Pons (tissue), 1 donor: ENCODE measurements at places on chromosomes 11 and 22.

DNA sequence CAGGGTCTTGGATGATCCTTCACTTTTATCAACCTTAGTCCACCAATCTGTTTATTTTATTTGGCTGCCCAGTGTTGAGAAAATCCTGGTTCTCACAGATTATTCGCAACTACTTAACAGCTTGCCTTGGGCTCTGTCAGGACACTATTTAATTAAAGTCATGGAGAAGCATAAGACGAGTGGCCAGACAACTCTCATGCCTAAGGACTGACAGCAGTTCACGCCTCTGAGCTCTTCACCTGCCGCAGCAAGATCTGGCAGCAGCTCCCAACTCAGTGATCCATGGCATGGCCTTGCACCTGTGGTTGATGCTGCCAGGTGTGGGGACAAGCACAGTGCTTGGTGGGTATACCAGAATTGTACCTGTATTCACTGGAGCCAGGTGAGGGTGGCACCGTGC lies 37.8 kb downstream of the HIRA start:
- DNase-seq: no peak

DNA sequence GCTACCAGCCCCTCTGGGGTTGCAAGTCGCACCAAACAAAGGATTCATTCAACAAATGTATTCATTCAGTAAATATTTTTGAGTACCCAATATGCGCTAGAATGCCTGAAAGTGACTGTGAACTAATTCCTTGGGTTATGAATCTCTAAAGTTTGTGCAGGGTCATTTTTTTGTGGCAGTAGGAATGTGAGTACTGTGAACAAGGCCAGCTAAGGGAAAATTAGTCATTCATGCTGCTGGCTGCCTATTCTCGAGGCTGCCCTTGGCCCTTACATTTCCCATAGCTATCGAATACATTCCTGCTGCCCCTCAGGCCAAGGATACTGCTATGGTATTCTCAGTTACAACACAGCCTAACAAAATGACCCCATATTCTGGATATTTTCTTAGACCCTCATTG lies 141.6 kb downstream of the TRPC6 start:
- no peak for DNase-seq

- DNase-seq: peak; percentile 37
Observed at GRCh38 chr11:132234878-132235277, 864.5 kb downstream of the NTM start.

GRCh38 chr22:36374603-36375024 lies 13.2 kb downstream of the MYH9 start:
- no peak for DNase-seq

- no peak for DNase-seq
Observed at GRCh38 chr11:105162506-105162905, 22.9 kb upstream of the CARD18 start.

DNA sequence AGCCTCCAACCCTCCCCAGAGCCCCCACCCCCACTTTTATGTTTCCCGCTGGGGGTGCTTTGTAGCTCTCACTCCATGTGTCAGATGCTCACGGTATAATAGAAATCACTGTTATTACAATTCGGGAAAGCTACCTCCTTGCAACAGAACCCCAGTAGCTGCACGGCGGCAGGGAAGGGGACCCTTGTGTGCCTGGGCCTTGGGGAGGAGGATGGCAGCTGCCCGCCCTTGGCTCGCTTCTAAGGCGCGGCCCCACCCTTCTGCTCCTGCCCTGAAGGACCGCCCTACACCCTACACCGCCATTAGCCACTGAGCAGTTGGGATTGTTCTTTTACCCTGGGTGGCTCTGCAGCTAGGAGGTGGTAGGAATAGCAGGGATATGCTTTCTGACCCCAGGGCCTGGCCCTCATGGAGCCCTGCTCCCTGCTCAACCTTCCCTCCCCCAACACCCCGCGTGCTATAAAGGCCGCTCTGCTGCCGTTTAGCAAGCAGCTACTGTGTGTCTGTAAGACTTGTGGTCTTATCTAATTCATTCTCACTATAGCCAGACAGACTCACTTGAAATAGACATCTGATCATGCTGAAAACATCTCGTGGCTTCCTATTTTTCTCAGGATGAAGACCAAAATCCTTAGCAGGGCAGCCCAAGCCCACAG lies 219.7 kb downstream of the CEP164 start:
- DNase-seq: no peak

GRCh38 chr11:66326261-66327111 lies 9.6 kb upstream of the CD248 start:
- no peak for DNase-seq

DNA sequence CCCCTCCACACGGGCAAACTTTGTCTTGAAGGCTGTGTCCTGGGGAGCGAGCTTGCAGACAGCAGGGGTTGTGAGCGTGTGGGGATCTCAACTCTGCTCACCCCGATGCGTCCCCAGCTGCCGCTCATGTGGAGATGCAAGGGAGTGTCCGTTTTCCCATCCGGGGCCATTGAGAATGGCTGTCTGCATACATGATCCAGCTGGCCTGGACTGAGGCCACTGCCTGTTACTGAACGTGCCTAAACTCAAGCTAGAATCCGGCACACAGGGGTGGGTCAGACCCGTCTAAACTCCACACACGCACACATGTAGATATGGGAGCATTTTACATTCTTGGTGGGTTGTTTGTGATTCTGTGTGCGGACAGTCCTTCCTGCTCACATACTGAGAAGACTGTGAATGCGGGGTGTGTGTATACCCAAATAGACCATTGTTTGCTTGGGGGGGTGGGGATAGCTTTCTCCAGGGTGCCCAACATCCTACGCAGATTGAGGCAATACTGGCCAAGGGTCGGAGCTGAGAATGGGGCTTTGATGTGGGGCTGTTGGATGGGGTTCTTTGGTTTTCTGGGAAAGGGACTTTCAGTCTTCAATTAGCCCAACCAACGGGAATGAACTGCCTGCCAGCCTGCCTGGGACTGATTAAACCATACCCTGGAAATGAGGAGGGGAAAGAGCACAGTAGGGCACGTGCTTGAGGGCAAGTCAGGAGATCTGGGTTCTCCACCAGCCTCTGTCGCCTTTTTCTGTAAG lies 60.4 kb downstream of the ST3GAL4 start:
- DNase-seq: peak; percentile 75

GRCh38 chr22:17980638-17981051 lies 43.7 kb downstream of the MICAL3 start:
- DNase-seq: no peak

DNA sequence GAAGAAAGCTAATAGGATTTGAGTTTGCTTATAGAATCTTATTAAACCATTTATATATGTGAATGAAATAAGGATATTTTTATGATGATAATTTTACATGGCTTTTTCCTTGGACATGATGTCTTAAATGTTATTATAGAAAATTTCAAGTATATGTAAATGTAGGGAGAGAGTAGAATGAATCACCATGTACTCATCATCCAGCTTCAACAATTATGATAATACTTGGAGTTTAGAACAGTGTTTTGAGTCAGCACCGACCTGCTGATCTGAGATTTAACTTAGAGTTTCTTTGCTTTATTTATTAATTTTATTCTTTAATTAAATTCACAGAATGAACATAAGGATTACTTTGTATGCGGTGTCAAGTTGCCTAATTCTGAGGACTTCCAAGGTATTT lies 193.5 kb downstream of the UVRAG start:
- no peak for DNase-seq

GRCh38 chr11:95346265-95346664 lies 115.3 kb upstream of the SESN3 start:
- DNase-seq: no peak

DNA sequence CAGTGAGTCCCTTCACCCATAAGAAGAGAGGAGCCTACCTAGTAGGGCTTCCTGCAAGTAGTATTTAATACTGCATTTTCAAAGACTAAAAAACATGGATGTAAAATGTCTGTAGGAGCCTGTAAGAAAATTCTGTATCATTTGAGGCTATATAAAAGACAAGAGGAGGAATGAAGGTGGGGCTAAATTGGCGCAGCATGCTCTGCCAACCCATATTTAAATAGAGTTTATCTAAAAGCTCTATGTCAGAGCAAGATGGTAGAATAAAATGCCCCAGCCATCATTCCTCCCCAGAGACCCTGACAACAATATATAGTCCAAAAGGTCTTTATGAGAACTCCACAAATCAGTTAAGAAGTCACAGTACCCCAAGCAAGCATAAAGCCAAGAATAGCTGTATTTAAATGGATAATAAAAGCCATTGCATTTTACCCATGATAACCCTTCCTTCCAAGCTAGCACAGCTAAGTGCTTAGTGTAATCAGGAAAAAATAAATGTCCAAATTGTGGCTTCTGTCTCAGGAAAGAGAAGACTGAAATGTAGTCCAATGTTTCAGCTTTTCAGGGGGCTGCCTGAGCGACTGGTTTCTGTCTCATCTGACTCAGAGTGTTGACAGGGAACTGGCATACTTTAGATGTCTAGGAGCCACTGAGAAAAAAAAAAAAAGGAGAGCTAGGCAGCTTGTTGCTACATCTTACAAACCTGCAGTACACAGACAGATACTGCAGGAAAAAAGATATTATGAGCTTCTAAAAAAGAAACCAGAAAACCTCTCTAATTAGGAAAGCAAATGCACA lies 258.6 kb downstream of the METTL15 start:
- no peak for DNase-seq

DNA sequence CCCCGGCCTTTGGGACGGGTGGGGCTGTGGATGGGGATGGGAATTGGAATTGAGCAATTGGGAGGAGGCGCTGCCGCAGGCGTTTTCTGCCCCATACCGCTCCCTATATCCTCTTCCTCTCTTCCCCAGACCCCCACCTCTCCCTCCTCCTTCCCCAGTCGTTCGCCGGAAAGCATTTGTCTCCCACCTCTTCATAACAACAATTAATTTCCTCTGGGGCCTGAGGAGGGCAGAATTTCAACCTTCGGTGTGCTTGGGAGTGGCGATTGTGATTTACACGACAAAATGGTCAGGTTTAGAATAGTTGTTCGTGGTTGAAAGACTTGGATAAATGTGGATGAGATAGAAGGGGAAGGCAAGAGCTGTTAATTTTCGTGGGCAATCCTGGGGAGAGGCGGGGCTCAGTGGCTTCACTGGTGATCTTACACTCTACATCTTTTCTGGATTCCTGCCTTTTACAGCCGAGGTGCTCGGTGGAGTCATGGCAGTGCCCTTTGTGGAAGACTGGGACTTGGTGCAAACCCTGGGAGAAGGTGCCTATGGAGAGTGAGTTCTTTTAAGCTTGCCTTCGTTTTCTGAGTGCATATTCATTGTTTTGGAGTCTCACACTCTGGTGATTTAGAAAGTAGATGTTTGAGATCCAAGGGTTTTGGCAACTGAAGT lies 1.5 kb downstream of the CHEK1 start:
- peak; percentile 23 for DNase-seq

DNA sequence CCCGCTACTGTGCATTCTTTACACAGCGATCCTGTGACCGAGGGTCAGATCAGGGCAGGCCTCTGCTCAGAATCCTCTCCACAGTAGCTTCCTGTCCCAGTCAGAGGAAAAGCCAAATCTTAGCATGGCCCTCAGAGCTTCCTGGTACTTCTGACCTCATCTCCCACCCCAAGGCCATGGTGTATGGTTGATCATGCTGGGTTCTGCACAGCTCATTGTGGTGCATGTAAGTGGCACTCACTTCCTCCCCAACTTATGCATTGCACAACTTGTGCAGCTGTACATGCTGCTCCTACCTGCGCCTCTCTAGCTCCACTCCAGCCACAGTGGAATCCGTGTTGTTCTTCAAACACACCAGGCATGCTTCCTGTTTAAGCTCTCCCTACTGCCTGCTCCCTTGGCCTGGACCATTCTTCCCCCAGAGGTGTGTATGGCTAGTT lies 20.3 kb downstream of the BMAL1 start:
- DNase-seq: no peak

- DNase-seq: no peak
Observed at GRCh38 chr11:70473186-70473872, 75.0 kb downstream of the CTTN start.

- no peak for DNase-seq
Observed at GRCh38 chr11:8403310-8403709, 139.6 kb upstream of the LMO1 start.

DNA sequence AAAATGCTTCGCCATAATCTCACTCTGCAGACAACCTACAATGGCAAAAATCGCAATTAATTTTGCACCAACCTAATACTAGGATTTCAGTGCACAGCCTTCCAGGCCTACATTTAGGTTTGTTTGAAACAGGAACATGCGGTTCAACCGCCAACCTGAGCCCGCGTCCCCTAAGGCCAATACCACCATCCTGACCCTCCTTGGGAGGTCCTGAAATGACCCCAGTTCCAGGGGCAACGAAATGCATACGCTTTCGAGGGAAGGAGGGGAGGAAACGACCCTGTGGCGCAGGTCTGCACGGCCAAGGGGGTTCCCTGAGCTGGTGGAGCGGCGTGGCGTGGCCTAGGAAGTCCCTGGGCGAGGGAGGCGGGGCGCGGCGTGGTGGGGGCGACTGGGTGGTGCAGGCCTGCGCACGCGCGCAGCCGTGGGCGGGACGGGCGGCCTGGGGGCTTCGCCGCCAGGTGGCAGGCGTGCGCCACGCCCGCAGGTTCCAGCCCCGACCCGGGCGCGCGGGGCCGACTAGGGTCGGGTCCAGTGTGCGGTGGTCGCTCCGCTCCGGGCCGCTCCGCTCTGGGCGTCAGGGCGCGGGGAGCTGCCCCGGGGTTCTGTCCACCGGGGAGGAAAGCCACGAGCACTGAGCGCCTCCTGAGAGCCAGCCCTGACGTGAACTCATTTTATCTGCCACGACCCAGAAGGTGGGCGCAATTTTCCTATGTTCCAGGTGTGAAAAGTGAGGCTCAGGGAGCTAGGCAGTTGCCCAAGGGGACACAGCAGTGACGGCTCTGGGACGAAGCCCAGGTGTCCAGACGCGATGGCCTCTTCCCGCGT lies 94.1 kb downstream of the SWAP70 start:
- DNase-seq: peak; percentile 64

DNA sequence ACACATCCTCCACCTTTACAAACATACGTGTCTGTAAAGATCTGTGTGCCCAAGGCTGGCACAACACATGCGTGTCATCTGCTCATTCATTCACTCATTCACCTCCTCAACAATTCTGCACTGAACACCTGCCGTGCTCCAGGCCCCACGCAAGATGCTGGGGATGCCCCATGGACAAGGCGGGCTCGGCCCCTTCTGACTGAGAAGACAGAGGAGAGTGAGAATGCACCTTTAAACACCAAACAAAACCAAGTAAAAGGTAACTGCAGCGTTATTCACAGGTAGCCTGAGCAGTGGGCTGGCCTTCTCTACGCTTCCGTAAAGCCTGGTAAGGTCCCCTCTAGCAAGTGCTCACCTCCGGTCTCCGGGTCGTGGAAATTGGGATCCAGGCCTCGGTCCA lies 142.8 kb downstream of the SHANK2 start:
- no peak for DNase-seq

GRCh38 chr11:125457814-125458343 lies 38.2 kb downstream of the FEZ1 start:
- DNase-seq: peak; percentile 95
